ENCODE measurements at places on chromosomes 1 and 21.

- no peak for DNase-seq
Measured at GRCh38 chr1:97603218-97603617, 317.6 kb downstream of the DPYD start.

DNA sequence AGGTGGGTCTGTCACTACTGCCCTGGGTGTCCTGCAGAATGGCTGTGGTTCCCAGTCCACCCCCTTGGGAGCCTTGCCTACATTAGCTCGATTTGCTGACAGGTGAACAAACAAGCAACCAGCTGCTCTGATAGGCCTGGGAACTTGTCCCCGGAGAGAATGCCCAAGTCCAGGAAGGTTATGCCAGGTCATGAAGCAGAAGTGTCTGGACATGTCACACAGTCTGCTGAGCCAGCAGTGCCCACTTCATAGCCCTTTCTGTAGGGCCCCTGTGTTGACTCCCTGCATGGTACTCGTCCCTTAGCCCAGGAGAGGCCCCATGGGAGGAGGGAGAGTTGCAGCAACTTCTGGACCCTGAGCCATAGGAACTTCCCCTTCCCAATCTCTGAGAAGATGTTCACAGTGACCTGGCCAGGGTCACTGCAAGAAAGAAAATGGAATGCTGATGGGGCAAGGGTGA lies 31.0 kb downstream of the UCK2 start:
- no peak for DNase-seq

DNA sequence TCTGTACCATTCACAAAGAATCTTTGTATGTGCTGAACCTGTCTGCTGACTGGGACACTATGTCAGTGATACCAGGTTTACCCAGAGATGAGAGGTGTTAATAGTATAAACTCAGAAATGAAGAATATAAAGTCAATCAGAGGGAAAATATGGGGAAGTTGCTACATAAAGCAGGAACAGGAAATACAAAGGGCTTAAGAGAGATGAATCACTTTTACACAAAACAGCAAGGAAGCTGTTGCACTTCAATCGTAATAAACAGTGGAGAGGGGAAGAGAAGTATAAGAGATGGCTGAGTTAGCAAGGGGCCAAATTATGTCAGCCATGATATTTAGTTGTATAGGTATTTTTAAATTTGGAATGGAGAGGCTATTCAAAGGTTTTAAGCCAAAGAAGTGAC lies 890.2 kb upstream of the NCAM2 start:
- no peak for DNase-seq

- no peak for DNase-seq
Measured at GRCh38 chr1:174157157-174157806, 2.0 kb upstream of the RABGAP1L start.

DNA sequence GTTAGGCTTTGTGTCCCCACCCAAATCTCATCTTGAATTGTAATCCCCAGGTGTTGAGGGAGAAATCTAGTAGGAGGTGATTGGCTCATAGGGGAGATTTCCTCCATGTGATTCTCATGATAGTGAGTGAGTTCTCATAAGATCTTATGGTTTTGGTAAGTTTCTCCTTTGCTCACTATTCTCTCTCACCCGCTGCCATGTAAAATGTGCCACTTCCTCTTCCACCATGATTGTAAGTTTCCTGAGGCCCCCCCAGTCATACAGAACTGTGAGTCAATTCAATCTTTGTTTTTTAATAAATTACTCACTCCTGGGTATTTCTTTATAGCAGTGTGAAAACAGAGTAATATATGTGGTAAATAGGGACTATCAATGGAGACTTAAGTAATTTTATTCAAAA lies 434.5 kb upstream of the OLFM3 start:
- no peak for DNase-seq

DNA sequence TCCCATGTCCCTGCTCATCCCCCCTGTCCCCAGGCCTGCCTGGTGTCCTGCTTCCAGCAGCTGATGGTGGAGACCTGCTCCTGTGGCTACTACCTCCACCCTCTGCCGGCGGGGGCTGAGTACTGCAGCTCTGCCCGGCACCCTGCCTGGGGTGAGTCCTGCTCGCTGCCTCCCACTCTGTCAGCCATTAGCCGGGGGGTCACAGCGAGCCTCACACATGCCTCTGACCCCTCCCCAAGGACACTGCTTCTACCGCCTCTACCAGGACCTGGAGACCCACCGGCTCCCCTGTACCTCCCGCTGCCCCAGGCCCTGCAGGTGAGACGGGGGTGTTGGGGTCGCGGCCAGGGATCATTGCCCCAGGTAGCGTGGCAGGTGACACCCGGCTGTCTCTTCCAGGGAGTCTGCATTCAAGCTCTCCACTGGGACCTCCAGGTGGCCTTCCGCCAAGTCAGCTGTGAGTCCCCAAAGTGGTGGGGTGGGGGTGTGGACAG lies 10.0 kb downstream of the SCNN1D start:
- no peak for DNase-seq

GRCh38 chr21:41220208-41220733 lies 52.3 kb downstream of the BACE2 start:
- no peak for DNase-seq

- DNase-seq = no peak
Measured at GRCh38 chr1:1421147-1421906, at the start of gene ANKRD65. ANKRD65 (minus strand) TSS chr1:1421276; CDS start chr1:1421005, 271 bp downstream.

- DNase-seq = no peak
Measured at GRCh38 chr1:204705888-204706837, 20.6 kb upstream of the LRRN2 start.

DNA sequence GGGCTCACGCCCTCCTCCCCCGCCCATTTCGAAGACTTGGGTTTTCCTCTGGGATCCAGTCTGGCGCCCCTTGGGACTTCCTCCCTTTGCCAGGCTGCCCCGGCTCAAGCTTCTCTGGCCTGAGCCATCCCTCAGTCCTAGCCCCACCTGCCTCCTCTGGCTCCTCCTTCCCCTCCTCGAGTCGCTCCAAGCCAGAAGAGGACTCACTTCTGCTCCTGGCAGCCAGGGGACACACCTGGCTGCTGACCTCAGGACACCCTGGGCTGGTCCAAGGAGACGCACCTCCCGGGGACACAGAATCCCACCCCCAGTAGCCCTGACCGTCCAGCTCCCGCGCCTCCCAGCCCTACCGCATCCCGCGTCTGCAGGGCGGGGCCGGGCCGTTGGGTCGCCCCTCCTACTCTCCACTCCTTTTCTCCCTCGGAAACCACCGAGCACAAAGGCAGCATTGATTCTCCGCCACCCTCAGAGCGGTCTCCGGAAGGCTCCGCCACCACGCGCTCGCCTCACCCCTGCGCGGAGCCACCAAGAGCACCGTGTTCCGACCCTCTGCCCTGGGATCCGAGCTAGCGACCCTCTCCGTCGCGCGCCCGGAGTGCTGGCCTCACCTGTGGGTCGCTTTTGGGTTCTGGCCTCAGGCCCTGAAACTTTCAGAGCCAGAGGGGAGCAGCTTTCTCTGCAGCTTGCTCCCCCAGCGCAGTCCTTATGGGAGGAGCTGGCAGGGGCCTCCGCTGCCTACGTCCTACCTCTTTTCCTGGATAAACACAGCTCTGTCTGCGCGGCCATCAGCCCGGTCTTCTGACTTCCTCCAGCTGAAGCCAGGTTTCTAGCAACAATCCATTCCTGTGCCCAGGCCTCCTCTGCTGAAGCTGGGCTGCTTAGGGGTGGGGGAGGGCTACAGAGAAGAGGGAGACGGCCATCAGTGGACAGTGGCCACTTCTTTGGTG lies at the start of gene C2CD4D:
Gene C2CD4D (minus strand): TSS at position 364 of the 947 bp plus-strand sequence. CDS start 831 bp downstream, outside the sequence.
- peak; percentile 65 for DNase-seq

- DNase-seq = no peak
Measured at GRCh38 chr1:222820171-222820712, 5.4 kb downstream of the DISP1 start.

- DNase-seq = peak; percentile 25
Measured at GRCh38 chr1:201282931-201283829, at the start of gene PKP1. PKP1 (plus strand) TSS chr1:201283506; CDS start chr1:201283703, 197 bp downstream.

GRCh38 chr1:211551638-211552460 lies 27.1 kb downstream of the SLC30A1 start:
- DNase-seq = no peak

DNA sequence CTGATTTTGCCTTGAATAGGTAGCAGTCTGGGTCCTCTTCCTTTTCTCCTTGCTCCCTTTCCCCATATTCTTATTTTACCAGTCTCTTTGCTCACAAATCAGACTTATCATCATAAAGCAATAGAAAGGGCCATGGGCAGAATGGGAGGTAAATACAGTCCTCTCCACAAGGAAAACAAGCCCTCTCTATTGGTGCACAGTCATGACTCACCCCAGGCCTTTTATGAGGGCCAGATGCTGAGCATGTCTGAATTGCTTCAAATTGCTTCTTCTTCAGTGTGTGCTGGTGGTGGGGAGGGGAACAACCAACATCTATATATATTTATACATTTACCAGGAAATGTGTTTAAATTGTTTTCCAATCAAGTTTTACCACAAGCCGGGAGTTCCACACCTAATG lies 75.2 kb downstream of the GFI1 start:
- no peak for DNase-seq

GRCh38 chr21:44900559-44901251 lies 20.0 kb downstream of the ITGB2 start:
- DNase-seq = no peak

- DNase-seq = no peak
Measured at GRCh38 chr1:63068626-63069025, 253.7 kb upstream of the FOXD3 start.

DNA sequence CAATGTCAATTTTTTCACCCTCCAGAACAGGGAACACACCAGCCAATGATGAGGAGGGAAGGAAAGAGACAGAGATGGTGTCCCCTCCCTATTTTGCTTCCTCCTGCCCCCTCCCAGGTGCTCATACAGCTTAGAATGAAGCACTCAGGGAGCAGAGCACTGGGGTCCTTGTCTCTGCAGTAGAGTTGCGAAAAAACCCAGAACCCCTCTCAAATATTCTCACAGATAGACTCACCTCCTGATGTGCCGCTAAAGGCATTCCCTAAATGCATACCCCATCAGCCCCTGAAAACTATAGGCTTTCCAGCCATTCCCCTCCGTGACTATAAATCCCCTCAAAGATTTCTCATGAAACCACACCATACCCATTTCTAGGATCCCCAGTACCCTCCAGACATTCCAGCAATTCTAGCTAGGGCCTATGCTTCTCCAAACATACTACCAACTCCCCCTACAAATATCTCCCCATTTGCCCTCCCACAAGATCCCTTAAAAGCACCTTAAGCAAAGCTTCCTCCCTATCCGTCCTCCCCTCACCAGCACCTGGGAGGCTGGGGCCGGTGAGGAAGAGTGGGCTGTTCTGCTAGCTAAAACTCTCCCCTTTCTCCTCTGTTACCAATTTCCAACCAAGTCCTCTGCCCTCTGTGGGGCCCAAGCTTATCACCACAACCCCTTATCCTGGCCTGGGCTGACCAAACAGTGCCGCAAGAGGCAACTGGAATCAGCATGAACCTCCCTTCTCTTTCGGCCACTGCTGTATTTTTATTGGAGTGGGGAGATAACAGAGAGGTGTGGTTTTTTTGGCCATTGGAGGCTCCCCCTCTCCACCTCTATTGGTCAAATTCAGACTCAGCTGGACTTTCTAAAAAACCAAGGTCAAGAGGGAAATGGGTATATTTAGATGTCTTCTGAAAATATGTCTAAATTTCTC lies 54.7 kb downstream of the RHBG start:
- DNase-seq = no peak

GRCh38 chr1:243849421-243850201 lies 432 bp downstream of the AKT3 start:
- peak; percentile 39 for DNase-seq

DNA sequence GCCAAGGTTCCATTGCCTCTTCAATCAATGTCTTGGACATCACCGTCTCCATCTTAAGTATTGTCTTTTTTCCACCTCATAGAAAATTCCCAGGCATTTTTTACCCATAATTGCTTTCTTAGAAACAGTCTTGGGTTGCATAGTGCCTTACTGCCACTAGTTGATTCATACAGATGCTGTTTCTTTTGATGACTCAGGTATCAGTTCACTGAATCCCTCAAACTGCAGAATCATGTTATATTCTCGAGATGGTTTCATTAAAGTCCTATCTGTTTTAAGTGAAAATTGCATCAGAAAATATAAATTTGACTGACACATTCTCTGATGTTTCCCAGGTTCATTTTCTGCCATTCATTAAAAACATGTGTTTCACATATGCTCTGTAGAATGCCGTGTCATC lies 1489.1 kb downstream of the BRINP3 start:
- no peak for DNase-seq

DNA sequence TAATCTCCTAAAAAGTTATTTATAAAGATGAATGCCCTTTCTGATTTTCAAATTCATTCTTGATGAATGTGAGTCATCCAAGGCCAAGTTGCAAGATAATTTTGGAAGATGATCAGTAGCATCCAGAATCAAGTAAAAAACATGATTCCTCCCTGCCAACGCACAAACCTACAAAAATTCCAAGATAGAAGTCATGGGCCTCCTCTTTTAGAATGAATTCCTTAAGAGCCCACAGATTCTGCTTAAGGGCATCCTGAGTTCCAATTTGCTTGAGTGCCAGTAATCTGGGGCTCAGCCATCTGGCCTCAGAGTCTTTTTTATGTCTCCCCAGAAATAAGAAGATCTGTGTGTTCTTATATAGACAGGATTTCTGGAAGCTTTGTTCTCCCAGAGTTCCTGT lies 23.2 kb upstream of the SPATA6 start:
- DNase-seq = no peak

GRCh38 chr1:46525253-46525983 lies 26.0 kb downstream of the KNCN start:
- DNase-seq = no peak

DNA sequence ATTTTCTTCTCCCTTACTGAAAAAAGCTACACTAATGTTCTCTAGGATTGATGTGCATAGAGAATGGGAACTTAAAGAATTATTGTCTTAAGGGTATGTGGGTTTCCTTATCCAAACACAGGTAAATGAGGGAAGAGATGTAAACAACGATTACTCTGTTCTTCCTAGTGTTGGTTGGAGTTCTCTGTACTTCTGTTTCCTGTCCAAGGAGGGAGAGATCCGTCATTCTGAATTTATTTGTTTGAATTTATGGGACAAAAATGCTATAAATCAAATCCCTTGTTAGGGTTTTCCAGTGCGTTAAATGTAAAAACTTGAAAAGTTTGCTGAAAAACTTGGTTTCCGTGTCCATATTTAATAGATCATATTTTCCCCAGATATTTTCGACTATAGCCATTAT lies 29.6 kb downstream of the LAMC1 start:
- no peak for DNase-seq

GRCh38 chr1:159077120-159077961 lies 775 bp upstream of the AIM2 start:
- DNase-seq = peak; percentile 93

- no peak for DNase-seq
Measured at GRCh38 chr1:185681034-185681633, 53.1 kb upstream of the HMCN1 start.
